ENCODE measurements at places on chromosomes 1 and 21.

DNA sequence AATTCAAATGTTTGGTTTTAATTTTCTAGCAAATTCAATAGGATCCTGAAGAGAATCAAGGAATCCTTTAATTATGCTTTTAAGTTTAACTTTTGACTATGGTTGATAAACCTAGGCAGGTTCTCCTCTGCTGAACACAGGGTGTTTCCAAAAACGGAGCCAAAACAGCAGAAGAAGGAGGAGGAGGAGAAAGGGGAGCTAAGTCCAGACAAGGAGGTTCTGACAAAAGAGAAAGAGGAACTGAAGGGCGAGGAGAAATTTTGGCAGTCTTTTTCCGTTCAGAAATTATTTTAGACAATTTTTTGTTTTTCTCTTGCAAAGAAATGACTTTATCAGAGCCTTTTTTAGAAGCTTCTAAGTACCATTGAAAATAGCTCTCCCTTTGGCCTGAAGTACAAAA is 33.2 kb upstream of the FNBP1L start:
- DNase-seq = no peak

DNA sequence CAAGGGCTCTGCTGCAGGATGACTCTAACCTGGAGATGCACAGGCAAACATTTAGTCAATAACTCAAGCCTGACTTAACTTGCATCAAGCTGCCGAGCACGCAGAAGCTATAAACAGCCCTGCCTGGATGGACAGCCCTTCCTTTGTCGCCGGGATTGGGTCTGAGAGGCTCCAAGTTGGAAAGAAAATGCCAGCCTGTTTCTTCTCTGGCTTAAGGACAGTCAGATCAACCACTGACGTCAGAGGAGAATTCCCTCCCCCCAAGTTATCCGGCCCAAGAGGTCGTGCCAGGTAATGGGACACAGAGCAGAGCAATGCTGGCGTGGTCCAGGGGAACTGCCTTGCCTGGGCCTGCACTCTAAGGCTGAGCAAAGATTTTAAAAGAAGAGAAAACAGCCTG is 27.1 kb upstream of the LRRC38 start:
- DNase-seq = no peak

DNA sequence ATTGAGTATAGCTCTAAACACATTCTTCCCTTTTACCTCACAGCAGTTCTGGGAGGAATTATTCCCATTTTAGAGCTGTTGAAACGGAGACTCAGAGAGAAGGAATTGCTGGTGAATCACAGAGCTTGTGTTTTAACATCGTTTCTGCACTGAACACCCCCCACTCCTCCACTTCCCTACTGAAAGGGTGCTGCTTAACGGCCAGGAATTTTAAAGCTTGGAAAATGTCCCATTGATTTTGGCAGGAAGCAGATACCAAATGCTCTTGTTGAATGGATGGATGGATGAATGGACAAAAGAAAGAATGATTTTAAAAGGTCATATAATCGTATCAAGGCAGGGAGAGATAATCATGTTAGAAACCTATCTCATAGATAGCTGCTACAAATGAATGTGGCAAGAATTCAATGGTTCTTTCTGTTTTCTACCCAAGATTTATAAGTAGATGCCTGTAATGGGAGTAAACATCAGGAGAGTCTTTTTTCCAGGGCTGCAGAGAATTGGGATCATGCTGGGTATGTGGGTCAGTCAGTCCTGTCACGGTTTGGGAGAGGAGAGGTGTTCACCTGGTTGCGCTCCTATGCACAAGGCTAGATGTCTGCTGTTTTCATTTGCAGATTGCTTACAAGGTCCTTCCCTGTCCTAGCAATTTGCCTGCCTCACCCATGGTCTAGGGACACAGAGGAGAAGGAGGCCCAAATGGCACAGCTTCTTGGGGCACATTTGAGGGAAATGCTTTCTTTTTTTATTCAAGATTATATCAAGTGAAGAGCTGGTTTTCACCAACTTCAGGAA is 19.0 kb downstream of the FAM163A start:
- no peak for DNase-seq

- DNase-seq = no peak
Observed at GRCh38 chr1:151146072-151146411, 389 bp downstream of the SEMA6C start.

DNA sequence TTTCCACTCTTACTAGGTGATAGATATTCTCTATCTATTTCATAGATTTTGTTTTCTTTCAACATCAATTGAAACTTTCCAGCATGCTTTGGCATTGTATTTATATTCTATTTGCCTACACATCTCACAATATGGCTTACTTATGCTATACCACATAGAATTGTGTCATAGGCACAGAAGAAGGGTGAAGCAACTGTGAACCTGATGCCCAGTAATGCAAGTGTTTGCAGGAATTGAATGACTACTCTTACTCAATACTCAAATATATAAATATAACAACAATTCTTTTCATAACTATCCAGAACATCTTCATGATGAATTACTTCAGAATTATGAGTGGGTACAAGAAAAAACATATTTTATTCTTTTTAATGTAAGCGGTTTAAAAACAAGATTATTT is 165.9 kb downstream of the PTBP2 start:
- no peak for DNase-seq

DNA sequence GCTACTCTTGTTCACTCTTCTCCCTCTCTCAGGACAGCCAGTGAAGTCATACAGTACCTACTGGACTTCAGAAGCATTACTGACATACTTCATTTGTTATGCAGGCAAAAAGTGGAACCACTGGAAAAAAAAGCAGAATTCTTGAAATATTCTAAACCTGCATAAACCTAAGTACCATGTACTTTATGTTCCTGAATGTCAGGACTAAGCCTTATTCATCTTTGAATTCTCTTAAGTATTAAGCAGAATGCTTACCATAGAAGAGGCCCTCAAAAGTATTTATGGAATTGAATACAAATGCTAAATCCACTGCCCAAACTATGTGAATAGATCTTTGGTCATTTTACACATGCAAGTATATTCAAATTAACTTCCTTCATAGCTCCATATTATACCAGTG is 7.8 kb downstream of the PSMB2 start:
- DNase-seq = no peak

- DNase-seq = no peak
Observed at GRCh38 chr1:13587256-13588030, 3.8 kb downstream of the PDPN start.
